ENCODE measurements at places on chromosomes 5 and 9.

DNA sequence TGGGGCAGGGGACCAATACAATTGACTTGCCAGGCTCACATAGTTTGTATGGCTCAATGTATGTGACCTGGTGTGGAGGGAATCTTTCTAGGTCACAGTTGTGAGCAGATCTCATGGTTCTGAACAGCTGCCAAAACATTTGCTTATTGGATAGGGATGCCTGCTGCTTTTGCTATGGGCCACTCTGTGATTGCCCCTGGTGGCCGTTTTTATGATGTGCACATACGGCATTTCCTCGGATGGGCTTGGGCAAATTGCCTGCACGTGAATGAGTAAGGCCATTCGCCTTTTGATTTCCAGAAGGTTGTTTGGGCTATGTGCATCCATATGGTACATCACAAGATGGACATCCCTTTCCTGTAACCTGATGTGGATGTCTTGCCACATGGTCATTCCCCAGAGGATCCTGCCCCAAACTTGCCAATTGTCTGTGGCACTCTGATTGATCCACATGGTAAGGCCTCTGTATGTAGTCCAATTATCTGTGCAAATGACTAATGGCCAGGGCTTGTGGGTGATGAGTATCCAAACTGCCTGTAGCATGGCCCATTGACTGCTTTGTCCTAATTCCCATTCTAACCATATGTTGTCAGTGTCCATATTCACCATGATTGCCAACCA is 10.7 kb upstream of the SLC22A4 start:
- DNase-seq, result no peak

DNA sequence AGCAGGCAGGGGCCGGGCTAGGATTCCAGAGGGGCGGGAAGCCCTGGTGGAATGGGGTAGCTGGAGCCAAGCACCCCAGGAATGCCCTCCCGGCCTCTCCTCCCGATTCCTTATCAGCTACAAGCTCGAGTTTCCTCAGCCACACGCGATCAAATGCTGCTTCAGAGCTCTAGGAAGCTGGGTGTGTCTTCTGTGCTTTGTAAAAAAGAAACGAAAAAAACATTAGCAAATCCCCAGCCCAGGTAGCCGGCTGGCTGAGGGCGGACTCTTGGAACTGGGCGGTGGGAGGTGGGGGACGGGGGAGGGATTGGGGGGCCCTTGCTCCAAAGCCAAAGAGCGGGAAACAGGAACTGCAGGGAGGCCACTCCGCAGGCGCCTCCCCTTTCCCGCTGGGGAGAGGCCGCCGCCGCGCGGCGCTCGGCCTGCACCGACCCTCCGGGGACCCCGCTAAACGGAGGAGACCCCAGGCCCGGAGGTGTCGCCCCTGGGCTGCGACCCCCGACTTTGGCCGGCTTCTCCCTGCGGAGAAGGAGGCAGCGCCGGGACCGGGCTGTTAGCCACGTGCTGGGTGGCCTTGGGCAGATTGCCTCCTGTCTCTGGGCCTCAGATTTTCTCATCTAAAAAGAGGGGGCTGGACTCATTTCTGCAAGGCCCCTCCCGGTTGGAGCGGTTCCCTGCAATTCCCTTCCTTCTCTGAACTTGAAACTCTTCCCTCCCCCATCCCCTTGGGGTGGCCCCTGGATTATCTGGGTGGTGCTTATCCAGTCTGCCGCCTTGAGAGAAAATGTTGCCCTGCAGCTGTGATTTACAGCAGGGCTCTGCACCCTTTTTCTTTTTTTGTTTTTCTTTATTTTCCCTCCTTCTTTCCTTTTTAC is 40.9 kb upstream of the FABP6 start:
- no peak for DNase-seq

DNA sequence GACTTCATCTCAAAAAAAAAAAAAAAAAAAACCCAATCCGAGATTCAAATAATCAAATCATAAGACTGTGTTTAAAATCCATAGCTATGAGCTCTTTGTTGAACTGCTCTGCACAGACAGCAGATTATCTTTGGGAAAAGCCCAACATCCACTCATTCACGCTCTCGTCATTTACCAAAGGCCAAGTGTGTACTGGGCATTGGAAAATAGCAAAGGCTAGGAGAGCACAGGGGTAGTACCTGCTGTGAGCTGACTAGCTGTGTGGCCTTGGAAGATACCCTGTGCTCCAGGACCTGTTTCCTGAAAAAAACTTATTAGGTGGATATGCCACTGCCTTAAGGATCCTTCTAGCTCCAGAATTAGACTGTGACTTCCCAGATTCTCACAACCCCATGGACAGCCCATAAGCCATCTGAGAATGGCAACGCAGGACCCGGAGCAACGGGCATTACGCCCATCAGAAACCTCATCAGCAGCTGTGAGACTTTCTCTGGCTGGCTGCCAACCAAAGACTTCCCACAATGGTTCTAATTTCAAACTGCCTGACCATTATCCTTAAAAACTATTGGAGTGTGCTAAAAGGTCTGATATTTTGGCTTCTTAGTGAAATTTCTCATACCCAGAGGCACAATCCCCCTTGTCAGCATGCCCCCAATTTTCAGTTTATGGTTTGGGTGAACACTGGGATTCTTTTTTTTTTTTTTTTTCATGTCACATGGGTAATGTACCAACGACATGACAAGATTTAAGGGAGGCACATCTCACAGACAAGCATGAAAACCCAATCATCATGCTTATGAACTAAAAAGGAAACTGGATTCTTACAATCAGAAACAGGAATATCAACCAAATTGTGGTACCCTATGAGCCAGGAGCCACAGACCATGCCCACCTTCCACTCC is 16.8 kb downstream of the SERINC5 start:
- DNase-seq, result no peak

- no peak for DNase-seq
Measured at GRCh38 chr9:35726931-35727330, 5.1 kb downstream of the TLN1 start.
